ENCODE measurements at places on chromosomes 2 and 18.

DNA sequence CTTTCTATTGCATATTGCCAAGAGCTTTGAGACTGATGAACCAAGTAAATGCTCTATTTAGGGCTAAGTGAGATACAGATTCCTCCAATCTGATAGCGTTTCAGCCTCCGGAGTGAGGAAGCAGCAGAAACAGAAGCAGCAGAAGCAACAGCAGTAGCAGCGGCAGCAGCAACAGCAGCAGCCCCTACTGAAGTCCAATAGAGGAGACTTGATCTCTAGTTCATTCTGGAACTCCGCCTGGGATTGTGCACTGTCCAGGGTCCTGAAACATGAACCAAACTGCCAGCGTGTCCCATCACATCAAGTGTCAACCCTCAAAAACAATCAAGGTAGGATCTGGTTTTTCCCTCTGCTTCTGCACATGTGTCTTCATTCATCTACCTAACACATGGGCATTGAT is at the start of gene DPP10:
Gene DPP10, plus strand, starts transcription at position 132 of the 400 bp plus-strand sequence.
- peak; percentile 31 for DNase-seq

DNA sequence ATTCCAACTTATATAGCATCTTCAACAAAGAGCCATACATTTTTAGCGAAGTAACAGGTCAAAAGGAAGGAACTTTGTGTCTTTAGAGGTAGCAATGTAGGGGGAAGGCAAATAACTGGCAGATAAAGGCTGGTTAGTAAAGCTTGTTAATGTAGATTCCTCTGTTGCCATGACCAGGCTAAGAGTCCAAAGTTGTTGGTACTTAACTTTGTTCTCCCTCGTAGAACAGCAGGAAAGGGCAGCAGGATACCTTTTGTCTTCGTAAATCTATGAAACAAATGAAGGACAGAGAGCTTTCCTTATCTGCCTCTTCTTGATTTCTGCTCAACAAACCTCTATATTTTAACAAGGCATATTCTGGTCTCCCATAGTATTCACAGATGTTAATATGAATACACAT is 18.6 kb downstream of the ZBTB14 start:
- DNase-seq = no peak

DNA sequence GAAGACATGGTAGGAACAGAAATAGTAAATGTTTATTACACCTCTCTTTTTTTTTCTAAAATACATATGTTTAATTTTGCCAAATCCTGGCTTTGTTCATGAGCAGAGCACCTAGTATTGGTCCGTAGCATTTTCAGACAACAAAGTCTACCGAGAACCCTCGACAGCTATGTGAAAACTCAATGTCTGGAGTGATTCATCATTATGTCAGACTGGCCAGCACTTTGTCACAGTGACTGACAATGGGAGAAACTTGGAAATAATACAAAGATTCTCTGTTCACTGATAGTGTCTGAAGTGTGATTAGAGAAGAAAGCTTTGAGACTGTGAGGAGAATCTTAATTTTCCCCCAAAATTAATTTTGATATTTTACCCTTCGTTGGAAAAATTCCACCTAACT is 143.0 kb downstream of the HNMT start:
- no peak for DNase-seq

DNA sequence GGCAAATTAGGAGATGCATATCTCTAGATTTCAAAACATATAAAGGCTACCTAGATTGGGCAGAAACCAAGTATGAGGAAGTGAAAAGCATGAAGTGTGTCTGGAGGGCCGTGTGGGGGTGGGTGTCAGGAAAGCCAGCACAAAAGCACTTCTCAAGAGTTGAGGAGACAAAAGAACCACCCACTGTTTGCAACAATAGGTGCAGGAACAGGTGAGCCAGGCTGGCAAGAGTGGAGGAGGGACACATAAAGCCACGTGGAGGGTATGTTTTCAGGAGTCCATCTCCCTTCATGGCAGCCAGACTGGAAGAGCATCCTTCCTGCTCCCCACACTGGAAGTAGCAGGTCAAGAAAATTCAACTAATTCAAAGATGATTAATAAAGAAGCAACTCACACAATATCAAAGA is 96.4 kb downstream of the CERS6 start:
- DNase-seq = peak; percentile 87

DNA sequence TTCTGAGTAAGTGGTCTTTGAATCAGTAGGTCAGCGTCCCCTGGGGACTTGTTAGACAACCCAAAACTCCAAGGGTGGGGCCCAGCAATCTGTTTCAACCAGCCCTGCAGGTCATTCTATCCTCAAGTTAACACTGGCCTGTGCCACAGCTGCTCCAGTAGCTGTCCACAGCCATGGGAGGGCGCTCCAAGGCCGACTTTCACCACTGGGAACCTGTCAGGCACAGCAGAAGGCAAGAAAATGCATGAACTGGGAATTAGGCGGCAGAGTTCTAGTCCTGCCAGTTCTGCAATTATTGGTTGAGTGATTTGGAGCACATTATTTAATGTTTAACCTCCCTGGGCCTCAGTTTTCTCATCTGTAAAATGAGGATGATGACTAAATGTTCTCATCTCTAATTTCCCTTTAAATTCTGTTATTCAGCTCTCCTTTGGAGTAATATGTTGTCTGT is 17.4 kb upstream of the MRPL33 start:
- peak; percentile 79 for DNase-seq

DNA sequence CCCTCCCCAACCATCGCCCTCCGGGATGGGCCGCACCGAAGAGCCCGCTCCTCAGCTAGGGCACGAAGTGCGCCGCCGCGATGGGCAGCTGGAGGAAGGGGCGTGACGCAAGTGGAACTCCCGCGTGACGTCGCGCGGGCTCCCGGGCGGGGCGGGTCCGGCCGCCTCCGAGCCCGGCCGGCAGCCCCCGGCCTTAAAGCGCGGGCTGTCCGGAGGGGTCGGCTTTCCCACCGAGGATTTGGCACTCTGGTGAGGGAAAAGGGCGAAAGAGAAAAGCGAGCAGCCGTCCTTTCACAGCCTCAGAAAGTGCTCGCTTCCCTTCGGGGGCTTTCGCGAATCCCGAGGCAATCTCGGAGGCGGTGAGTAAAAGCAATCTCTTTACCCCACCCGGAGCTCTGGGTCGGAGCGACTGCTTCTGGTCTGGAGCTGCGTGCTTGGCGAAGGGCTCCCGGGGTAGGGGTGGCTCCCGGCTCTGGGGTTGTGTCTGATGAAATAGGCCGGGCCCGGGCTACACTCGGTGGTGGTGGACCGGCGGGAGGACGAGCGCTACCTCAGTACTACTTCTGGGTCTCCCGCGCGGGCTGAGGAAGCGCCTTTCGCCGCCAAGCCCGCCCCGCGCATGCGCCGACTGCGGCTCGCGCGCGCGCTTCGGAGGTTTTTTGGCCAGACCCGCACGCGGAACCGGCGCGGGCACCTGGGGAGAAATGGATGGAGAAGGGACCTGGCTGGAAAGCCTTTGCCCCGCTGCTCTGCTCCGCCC is at the start of gene RBBP8:
Gene RBBP8, plus strand, starts transcription at position 123 of the 760 bp plus-strand sequence. CDS start 3,524 bp downstream, outside the sequence.
- peak; percentile 89 for DNase-seq

Data from DMS53 (cell line).